ENCODE measurements at places on chromosomes 12 and 14.

DNA sequence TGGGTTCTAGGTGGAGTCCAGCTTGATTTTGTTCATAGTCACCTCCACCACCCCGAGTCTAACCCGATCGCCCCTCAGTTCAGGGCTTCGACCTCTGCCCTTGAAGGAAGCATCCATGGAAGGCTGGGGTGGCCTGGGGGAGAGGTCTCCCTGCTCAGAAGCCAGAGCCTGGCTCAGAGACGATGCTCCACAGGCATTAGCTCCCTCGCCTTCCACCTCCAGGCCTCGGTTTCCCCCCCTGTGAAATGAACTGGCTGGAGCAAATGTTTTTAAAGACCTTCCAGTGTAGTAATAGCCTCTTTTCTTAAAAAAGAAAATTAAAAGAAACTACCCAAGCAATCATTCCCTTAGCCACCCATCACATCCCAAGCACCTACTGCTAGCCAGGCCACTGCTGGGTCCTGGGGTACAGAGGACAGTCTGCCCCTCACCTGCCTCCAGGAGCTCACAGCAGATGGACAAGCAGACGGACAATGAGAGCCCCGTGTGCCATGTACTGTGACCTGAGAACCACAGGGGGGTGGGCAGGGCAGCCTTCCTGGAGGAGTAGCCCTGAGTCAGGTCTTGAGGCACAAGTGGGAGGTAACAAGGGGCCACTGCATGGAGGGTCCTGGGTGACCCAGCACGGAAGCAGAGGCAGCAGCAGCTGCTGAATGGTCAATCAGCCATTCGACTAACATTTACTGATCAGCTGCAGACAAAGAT, 42.3 kb upstream of the EML1 start:
- no peak for DNase-seq

DNA sequence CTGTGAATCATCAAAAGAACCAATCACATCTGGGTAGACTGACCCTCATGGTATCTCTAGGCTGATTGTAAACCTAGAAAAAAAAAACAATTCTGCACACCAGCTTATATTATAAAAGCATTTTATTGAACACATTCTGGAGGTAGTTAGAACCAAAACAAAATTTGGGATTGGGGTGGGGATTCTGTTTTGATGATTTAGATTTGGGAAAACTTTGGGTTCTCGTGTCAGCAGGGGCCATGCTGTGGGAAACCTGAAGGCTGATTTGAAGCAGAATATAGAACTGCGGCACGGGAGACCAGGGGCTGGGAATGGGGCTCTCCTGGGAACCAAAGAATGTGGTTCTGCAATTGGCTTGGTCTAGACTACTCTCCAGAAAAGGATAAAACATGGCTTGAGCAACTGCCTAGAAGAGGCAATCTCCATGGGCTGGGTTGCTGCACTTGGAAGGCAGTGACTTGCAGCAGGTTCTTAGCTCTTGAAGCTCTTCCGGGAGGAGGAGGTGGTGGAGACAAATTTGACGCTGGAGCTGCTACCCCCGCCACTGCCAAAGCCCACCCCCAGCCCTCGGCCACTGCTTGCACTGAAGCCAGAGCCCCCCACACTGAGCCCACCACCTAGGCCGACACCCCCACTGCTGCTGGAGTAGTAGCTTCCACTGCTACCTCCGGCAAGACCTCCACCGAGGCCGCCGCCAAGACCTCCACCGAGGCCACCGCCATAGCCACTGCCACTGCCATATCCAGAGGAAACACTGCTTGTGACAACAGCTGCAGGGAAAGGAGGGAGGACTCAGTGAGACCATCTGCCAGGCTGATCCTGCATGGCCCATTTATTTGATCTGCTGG, 5.5 kb downstream of the KRT5 start:
- DNase-seq = no peak

GRCh38 chr14:95544588-95544987, 9.7 kb downstream of the GLRX5 start:
- DNase-seq = no peak

DNA sequence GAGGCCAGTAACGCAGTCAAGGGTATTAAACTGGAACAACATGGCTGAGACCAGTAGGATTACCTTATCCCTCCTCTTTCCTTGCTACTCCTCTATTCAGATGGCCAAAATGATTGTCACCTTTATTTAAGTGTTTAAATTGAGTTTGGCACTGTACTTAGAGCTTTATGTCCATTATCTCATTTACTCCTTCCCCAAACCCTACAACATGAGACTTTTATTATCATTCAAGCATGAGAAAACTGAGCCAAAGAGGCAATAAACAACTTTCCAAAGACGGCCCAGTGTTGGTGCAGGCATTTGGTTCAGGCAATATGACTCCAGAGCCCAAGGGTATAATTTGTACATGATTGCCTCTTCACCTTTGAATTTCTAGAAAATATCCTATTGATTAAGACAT, 370.9 kb upstream of the KITLG start:
- no peak for DNase-seq

GRCh38 chr12:104823985-104824461, 134.1 kb downstream of the SLC41A2 start:
- DNase-seq = no peak

DNA sequence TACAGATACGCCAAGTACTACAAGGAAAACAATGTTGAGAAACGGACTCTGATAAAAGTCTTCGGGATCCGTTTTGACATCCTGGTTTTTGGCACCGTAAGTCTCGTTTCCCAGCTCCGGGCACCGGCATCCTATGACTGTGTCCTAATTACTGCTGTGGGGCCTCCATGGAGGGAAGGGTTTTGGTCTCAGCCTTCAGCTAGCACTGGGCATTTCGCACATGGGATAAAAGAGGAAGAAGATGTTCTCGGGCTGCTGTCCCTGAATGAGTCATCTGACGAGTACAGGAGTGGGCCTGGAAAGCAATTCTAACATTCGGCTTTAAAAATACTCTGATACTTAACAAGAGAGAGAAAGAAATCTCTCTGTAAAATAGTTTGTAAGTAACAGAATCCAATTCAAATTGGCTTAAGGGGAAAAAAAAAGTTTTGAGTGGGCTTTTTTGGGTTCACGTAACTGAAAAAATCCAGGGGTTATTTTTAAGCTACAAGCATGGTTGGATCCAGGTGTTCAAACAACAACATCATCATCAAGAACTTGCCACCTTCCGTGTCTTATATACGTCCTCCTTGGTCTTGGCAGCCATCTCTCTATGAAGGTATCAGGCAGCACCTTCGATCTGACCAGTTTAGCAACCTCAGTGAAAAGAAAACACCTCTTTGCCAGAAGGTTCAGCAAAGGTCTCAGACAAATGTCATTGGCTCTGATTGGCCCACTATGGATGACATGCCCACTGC, 34.4 kb upstream of the P2RX4 start:
- DNase-seq = no peak

GRCh38 chr14:92610849-92611271, 97.3 kb downstream of the RIN3 start:
- DNase-seq = no peak

DNA sequence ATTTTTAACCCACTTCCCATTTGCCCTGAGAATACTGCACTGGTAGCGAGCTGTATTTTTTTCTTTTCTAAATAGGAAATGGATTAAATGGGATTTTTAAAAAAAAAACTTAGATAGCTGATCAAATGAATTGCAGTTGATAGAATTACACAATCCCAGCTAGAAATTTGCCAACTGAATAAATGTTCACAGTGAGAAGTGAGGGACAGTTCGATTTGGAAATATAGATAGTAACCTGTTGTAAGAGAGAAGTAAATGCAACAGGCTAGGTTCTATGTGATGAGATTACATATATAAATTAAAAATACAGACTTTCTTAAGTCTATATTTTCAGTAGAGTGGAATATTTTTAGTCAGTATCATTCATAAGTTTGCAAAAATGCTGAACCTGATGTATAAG, 48.1 kb upstream of the SMCO2 start:
- no peak for DNase-seq

GRCh38 chr12:127655691-127656090, 611.3 kb upstream of the TMEM132C start:
- DNase-seq = no peak

- no peak for DNase-seq
Observed at GRCh38 chr12:57135527-57136326, 7.4 kb downstream of the LRP1 start.

DNA sequence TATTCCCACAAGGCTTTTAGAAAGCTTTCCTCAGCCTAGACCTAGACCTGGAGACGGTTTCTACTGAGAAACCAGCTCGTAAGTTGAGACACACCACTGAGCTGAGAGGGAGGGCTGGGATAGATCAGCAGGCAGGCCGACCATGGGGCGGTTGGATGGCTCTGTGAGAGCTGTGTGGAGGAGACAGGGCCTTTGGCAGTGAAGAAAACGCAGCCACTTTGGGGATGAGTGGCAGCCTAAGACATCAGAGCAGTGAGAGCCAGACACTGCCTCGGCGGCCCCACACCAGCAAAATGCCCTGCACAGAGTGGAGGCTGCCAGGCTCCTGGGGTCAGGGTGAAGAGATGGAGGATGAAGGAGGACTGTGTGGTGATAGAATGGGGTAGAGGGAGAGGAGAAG, 46.0 kb downstream of the CACNA2D4 start:
- DNase-seq = no peak

- no peak for DNase-seq
Observed at GRCh38 chr14:65150898-65151608, 48.7 kb upstream of the MAX start.

GRCh38 chr14:59229653-59230406, 41.4 kb downstream of the DAAM1 start:
- no peak for DNase-seq

DNA sequence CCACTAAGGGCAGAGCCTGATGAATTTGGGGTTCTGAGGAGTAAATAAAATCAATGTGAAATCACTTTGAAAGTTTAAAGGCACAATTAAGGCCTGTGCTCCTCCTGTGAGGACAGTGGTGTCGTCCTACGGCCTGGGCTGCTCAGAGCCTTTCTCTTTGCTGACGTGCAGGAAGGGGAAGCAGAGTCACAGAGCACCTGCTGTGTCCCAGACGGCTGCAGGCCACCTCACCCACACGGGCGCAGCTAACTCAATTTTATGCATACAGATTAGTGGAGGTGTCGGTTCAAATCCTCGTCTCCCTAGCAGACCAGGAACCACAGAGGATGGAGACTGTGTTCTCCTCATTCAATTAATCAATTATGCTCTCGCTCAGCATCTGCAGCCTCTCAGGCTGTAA, 11.4 kb upstream of the DLK1 start:
- peak; percentile 19 for DNase-seq

- DNase-seq = no peak
Observed at GRCh38 chr12:114961491-114961890, 277.5 kb upstream of the TBX3 start.

- no peak for DNase-seq
Observed at GRCh38 chr12:103301642-103302591, 193.9 kb downstream of the C12orf42 start.

GRCh38 chr14:54783660-54784015, 119.0 kb downstream of the GCH1 start:
- no peak for DNase-seq

DNA sequence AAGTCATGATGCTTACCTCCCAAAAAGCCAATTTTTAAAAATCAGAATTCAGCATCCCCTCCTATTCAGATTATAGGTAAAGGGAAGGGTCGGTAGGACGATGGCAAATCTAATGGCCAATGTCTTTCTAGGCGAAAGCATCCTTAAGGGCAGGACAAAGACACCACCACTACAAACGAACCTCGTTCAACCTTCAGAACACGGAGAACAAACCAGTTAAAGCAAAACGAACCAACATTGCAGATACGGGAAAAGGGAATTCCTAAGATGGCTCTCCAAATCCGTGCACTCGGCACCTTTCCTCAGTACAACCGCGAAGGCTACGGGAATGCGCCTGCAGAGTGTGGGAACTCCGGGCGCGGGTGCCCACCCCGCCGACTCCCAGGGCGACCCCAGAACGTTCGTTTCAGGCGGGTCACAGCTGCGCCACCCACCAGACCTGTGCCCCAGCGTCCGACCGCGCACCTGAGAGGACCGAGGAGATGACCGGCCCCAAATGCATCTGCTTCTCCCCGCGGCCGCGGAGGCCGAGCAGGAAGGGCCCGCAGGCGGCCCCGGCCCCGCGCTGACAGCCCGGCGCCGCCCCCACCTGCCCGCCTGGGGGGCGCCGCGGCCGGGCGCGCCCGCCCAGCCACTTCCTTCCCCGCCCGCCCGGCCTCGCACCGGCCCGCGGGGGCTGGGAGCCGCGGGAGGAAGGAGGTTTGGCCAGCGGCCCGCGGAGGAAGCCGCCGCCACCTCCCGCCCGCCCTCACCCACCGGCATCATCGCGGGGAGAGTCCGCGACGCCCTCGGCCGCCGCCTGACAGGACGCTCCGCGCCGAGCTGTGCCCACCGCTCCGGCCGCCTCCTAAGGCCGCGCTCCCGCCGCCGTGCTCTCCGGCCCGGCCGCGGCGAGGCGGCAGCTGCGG, 578 bp downstream of the PPP1R13B start:
- DNase-seq = no peak

DNA sequence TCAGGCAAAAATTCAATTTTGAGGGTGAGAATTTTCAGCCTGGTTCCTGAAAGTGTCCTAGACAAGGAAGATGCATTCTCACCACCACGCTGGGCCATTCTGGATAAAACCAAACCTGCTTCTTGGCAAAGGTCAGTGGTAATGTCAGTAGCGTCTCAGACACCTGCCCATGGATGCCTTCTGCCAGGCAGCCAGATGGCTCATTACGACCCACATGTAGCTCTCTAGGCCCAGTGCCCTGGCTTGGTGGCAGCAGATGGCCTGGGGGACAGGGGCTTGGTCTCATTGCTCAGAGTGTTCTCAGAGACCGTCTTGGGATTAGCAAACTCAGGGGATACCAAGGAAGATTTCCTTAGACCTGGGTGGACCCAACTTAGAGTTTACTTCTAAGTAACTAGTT, 105.1 kb downstream of the ARF6 start:
- DNase-seq = no peak

DNA sequence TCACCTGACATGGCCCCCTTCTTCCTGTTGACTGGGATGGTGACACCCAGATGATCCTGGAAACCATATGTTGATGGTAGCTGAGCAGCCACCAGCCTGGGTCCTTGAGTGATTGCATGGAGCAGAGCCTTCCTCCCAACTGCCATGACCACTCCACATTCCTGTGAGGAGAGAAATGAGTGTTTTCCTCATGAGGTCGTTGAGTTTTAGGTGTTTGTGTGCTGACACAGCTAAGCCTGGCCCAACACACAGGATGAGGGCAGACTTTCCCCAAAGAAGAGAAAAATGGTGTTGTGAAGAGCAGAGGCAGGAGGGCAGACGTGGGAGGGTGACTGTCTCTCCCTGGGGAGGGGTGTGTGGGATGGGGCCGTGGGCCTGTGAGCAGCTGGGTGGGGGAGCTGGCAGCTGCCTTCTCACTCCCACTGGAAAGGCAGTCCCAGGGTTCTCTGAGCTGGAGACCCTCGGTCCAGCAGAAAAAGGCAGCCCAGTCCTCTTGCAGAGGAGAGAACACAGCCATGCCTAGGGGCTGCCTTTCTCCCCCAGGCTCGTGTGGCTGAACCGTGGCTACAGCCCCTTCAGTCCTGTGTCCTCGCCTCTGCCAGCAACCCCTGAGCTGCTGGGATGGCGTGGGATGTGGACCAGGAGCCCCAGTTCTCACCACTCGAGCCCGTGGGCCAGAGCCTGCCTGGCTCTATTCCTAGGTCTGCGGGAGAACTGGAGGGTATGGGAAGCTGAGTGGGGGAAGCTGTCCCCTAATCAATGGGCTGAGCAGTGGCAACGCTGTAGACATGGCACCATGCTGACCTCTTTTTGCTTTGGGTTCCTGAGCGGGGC, 257.0 kb downstream of the ADGRD1 start:
- DNase-seq = no peak
